ENCODE measurements at places on chromosomes 13 and 19.

DNA sequence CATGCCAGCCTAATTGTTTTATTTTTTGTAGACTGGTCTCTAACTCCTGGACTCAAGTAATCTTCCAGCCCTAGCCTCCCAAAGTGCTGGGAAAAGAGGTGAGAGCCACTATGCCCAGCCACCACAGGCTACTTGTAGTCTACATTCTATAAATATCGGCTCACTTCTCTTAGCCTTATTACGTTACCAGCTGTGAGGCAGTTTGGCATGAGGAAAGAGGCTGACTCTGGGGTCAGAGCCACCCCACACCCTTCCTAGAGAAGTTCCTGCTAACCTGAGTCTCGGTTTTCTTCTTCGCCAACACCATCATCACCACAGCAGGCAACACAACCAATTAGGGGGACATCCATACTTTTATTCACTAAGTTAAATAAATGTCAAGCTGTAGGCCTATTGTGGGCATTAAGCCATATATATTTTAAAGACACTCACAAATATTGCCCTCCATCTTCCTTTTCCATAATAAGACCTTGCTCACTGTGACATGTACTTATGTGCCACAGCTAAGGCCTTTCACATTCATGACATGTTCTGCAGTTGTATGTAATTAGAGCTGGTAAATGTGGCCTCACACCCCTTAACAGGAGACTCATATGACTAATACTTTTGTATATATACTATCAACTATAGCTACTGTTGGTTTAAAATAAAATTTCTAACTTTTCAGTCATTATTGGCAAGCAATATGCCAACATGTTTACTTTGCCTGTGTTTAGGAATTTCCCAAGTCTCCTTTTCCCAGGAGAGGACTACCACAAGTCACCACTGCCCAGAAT, 5.7 kb downstream of the SLC25A30 start:
- DNase-seq = no peak

GRCh38 chr19:29079356-29080032, 133.5 kb downstream of the UQCRFS1 start:
- no peak for DNase-seq

GRCh38 chr19:16247353-16248182, 49.9 kb downstream of the AP1M1 start:
- peak; percentile 77 for DNase-seq

- DNase-seq = no peak
These were observed 15.8 kb downstream of the RAB3D start for GRCh38 chr19:11323601-11324078.

DNA sequence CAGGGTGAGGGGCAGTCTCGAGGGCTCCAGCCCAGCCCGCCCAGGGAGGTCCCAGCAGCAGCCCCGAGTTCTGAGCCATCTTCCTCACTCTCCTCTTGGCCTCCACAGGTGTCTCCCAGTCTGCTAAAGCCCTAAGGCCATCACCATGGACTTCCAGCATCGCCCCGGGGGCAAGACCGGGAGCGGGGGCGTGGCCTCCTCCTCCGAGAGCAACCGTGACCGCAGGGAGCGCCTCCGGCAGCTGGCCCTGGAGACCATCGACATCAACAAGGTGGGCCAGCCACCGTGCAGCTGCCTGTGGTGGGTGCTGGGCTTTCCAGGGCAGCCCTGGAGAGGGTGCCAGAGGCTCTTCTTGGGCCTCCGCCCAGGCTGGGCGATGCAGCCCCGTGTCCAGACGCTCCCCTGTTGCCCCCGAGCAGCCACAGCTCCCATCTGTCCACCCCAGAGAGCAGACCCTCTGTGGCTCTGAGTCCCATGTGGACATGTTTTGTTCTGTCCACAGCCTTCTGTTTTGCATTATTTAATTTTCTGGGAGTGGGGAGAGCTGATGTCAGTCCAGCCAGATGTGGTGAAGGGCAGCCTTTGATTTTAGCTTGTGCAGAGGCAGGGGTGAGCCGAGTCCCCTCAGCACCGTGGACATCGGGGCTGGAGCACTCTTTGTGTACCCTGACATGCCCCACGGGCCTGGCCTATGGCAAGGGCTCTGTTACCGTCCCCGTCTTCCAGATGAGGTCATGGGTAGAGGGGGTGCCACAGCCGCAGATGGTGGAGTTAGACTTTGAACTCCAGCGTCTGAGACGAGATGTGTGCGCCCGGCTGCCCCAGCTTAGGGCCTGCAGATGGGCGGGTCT, 5.6 kb upstream of the AMH start:
- DNase-seq = no peak

DNA sequence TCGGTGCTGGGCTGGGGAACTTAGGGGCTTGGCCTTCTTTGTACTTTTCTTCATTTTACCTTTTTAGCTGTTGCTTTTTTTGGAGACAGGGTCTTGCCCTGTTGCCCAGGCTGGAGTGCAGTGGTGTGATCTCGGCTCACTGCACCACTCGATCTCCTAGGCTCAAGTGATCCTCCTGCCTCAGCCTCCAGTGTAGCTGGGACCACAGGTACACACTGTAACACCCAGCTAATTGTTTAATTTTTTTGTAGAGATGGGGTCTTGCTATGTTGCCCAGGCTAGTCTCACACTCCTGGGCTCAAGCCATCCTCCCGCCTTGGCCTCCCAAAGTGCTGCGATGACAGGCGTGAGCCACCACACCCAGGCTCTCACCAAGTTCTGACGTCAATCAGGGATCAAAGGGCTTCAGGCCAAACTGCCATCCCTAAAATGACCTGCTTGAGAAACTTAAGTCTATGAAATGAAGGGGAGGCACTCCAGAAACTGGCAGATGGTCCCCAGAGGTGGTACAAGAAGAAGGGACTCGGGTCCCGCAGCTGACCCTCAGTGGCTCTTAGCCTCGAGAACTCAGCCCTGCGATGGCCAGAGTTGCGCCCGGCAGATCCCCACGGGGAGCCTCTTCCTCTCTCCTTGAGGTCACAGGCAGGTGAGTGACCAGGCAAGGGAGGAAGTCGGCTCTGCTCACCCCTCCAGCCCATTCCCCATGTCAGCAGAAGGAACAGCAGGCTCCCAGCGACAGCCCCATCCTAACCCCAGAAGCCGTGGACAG, 61.7 kb downstream of the GNG7 start:
- no peak for DNase-seq

- DNase-seq = no peak
These were observed 107.4 kb upstream of the DOCK9 start for GRCh38 chr13:99085139-99085807.

DNA sequence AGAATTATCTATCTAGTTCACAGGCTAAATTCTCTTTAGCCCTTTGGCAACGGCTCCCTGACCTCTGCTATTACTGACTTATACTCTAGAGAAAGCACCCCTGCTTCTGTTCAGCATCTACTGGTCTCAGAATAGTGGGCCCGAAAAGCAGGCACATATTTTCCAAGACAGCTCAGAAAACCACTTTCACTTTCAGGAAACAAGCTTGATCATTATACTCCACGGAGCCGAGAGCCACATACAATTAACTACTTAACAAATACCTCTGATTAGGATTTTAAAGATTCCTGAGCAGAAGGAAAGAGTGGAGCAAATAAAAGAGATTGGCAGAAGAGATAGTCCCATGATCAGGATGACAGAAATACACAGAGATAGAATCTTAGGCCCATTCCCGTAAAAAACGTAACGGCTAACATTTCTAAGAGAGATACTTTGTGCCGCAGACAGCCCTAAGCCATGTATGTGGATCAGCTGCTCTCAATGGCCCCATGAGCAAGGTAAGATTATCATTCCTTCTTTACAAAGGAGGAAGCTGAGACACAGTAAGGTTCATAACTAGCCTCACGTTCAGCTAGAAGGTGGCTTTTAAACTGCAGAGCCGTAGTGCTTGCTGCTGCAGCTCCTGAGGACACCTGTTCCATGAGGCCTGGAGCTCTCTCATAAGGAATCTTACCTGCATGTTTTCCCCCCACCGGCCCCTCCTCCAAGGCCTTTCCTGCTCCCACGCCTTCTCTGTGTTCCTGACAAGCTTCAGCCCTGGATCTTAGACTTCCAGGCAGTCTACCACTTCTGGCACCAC, 227.2 kb downstream of the FOXO1 start:
- no peak for DNase-seq

GRCh38 chr19:11405846-11406643, 13.1 kb downstream of the RGL3 start:
- DNase-seq = no peak

- no peak for DNase-seq
These were observed 2.4 kb downstream of the TICAM1 start for GRCh38 chr19:4829001-4829712.

GRCh38 chr13:77033717-77034302, 6.9 kb upstream of the FBXL3 start:
- no peak for DNase-seq

GRCh38 chr13:20727856-20728255, 24.4 kb downstream of the IL17D start:
- no peak for DNase-seq

- DNase-seq = no peak
These were observed 213.3 kb upstream of the MIR17HG start for GRCh38 chr13:91133941-91134802.

GRCh38 chr19:30338041-30338456, 34.1 kb upstream of the ZNF536 start:
- no peak for DNase-seq

DNA sequence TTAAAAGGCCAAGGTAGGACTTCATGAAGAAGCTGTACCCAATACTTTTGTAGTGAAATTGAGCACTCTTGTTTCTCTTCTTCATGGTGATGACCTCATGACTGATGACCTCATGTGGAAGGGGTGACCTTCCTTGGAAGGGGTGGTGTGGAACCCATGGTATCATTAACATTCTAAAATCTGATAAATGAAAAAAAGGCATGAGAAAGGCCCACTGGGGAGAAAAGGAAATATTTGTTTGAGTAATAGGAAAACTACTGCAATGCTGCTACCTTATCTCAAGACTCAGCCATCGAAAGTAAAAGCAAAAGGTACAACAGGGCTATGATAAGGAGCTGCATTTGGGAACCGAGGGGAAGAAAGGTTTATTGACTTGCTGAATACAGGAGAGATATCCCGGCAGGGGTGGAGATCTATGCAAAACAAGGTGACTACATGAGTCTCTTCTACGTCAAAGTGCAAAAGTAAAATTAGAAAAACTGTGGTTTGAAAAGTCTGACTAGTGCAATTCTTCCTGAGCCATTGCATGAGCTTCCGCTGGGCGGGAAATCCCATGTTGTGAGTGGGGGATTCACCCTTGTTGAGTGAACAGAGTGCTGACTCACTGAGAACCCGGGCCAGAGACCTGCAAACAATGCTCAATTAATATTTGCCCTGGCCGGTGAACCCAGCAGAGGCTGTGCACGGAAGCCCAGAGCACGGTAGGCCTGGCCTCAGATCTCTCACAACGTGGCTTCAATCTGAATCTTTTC, 138.9 kb upstream of the RFC3 start:
- DNase-seq = no peak

GRCh38 chr13:28336193-28336657, 158.7 kb downstream of the FLT1 start:
- DNase-seq = no peak

GRCh38 chr19:4831304-4831978, at the start of gene TICAM1:
TICAM1 (minus strand) TSS chr19:4831712; CDS start chr19:4818377, 13,335 bp downstream.
- DNase-seq = peak; percentile 35

DNA sequence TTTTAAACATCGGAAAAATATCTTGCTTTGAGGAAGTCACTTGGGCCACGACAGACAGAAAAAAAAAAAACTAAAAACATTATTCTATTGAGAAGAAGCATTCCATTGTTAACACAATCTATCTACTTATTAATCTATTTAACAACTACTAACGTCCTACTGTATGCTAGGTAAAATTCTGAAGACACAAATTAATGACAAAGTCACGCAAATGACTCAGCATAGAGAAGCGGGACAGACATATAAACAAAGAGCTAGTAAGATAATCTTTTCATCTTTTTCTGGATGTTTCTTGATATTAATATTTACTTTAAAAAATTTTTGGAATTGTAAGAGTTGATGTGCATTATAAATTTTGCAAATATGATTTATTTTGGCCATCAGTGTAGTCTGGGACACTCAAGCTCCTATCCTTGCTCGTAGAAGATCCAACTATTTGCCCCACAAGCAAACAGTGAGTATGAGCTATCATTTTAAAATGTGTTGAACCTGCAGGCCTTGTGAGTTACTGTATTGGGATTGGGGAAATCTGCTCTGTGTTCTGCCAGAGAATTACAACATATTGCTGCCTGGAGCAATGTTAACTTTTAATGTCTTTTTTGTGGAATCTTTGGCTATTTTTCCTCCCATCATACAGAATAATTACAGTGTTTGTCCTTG, 109.1 kb downstream of the PCDH9 start:
- DNase-seq = no peak

GRCh38 chr13:77698201-77699058, 943 bp downstream of the SLAIN1 start:
- no peak for DNase-seq

DNA sequence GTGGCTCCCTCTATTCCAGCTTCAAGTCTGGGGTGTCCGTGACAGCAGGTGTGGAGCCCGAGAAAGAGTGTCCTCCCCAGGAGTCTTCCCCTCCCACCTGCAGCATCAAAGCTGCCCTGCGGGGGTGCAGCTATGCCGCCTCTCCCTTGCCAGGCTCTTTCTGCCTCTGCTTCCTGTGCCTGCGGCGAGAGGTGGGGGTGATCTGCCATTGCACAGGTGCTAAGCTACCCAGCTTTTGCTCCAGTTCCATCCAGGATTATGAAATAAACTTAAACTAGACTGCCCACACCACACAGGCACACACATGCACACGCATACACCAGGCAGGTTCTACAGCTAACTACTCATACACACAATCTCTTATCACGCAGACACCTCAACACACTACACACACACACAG, 104.7 kb upstream of the CLDN10 start:
- DNase-seq = no peak

DNA sequence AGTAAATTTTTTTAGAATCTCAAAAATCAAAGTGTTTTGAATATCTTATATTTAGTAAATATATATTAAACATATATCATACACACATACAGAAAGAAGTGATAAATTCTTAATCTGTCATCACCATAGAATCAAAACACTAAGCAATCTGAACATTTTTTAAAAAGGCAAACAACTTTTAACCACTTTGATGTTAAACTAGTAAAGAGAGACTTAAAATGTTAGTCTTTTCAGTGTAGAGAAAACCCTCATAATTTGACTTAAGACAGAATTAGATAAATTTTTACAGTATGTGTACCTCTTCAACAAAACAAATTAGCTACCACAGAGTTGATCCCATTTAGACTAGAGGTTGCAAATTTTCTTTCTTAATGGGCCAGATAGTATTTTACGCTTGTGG, 13.4 kb downstream of the SUPT20H start:
- no peak for DNase-seq

DNA sequence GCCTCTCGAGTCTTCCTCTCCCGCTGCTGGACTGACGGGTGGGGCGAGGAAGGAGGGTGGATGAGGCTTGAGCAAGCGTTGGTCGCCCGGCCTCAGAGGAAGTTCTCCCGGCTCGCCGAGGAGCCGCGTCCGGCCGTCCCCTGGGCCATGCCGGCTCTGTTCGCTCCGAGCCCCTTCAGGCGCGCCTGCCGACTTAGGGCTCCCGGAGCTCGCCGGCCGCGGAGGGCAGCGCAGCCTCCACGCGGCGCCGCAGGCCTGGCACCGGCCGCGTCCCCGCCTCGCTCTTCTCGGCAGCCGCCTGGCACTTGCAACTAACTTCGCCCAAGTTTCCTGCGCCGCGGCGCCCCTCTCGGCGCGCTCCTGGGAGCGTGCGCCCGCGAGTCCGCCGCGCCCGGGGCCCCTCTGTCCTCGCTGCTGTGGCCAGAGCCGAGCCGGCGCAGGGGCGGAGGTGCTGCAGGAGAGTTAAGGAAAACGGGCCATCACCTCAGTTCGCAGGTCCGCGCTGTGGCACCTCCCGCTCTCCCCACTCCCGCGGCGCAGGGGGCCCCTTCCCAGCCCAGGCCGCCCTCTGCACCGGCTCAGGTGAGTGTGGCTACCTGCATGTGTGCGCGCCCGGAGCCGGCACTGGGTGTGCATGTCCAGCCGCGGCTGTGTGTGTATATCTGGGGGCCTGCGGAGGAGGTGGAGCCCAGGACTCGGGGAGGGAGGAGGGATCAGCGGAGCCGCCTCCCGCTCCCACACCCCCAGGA, 641 bp upstream of the SOX21 start:
- no peak for DNase-seq
